H1 (cell line): ENCODE measurements at places on chromosomes 7 and 10.

DNA sequence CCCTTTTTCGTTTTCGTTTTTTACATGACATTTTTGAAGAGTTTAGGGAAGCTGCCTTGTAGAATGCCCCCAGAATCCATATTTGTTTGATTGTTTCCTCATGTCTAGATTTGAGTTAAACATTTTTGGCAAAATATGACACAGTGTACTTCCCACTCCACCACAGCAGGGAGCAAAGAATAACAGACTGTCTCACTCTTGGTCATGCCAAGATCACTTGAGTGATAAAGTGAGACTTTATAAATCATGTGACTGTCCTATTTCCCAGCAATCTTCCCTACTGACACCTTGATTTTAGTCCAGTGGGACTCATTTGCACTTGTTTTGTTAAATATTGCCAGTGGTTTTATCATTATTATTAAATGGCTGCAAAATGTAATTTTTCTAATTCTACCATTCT lies 44.4 kb upstream of the USP6NL start:
- DNase-seq, result no peak

GRCh38 chr7:17625043-17625442 lies 315.3 kb downstream of the SNX13 start:
- no peak for DNase-seq

GRCh38 chr10:51691135-51691534 lies 8.3 kb downstream of the CSTF2T start:
- DNase-seq, result no peak

- DNase-seq, result no peak
Observed at GRCh38 chr7:16014031-16014430, 327.5 kb upstream of the MEOX2 start.

GRCh38 chr7:116230191-116231005 lies 20.1 kb downstream of the TES start:
- DNase-seq, result no peak

DNA sequence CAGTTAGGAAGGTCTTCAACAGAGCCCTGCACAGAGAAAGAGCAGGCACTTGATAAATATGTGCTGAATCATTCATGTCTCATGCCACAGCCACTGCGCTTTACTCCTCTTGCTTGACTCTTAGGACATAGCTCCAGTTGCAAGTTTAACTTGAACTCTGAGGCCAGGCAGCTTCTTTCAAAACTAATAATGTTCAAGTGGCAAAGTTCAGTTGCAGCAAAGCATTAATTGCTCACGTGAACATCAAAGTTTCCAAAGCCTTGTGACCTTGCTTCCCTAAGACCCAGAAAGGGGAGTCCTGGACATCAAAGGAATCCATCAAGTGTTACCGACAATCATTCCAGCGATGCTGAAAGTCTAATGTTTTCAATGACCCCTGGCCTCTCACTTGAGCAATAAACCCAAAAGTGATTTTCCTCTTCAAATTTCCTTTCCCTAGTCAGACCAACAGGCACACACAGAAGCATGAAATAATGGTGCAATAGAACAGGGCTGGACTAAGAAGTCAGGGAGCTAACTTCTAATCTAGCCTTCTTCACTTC lies 21.8 kb upstream of the TECTB start:
- DNase-seq, result no peak

- no peak for DNase-seq
Observed at GRCh38 chr10:74910976-74911350, 84.6 kb downstream of the KAT6B start.

DNA sequence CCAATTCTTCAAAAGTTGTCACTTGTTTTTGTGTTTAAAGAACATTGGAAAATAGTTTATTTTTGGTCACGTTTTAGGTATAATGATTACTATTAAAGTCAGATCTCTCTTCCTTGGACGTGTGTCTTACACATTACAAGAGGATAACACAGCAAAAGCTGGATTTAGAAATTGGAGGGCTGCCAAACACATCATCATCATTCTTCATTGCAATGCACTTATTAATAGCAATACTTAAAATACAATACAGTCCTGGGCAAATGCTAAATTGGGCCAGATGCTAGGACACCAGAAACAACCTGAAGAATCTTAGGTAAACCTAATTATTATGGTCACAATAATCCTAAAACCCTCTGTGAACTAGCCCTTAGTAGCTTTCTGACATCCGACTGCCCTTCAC lies 303.6 kb downstream of the DGKB start:
- no peak for DNase-seq

GRCh38 chr10:132893090-132893489 lies 49.3 kb downstream of the CFAP46 start:
- peak; percentile 49 for DNase-seq

DNA sequence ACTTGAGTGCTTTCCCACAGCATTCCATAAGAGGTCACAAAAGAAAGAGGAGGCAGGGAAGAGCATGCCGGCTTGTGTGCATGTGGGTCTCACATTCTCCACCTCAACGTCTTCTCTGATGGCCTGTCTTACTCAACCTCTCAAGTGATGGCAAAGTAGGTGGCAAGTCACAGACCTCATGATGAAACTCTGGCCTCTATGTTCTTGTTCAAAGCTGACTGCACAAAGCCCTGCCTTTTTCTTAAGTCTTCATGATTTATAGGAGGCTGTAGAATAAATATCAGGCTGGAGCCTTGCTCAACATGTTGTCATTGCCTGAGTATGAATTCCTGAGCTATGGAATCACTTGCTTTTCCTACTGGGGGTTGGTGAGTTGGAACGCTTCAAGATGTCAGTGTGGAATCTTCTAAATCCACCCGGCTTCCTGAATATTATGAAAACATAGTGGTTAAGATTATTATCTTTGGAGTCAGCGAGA lies 213.6 kb upstream of the INHBA start:
- DNase-seq, result no peak

GRCh38 chr10:73850863-73851461 lies 23.4 kb downstream of the CAMK2G start:
- DNase-seq, result no peak

DNA sequence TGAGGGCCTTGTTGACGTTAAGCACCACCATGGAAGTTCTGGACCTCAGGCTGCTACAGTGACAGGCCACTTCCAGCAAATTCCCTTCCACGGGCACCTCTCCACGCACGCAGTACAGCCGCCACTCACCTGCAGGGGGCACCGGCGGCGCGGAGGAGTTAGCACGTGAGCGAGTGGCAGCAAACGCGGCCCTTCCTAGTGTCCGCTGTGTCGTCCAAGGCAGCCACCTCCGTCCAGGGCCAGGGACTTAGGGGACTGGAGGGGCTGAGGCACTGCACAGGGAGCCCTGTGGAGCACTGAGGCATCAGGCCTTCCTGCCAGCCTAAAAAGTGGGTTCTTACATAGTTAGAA lies 164.4 kb downstream of the SVIL start:
- DNase-seq, result peak; percentile 25

- DNase-seq, result peak; percentile 66
Observed at GRCh38 chr7:129213828-129214227, 11.0 kb upstream of the AHCYL2 start.

GRCh38 chr10:47361293-47361692 lies 13.1 kb downstream of the RBP3 start:
- DNase-seq, result peak; percentile 44

DNA sequence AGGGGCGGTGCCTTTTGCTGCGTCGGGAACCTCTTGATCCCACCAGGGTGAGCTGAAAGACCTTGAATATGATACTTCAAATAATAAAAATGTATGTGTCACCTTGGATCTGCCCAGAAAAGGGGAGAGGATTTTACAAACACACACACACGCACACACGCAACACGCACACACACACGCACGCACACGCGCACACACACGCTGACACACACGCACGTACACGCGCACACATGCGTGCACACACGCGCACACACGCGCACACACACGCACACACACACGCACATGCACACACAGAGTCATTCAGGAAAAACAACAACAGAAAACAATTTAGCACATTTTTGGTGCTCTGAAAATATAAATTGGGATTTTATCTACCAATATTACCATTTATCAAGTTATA lies 379.5 kb downstream of the PAXIP1 start:
- no peak for DNase-seq
